ENCODE measurements at places on chromosomes 16 and 17.
A peak's percentile ranks its signal among the peaks of the same experiment; 100 is the strongest.

DNA sequence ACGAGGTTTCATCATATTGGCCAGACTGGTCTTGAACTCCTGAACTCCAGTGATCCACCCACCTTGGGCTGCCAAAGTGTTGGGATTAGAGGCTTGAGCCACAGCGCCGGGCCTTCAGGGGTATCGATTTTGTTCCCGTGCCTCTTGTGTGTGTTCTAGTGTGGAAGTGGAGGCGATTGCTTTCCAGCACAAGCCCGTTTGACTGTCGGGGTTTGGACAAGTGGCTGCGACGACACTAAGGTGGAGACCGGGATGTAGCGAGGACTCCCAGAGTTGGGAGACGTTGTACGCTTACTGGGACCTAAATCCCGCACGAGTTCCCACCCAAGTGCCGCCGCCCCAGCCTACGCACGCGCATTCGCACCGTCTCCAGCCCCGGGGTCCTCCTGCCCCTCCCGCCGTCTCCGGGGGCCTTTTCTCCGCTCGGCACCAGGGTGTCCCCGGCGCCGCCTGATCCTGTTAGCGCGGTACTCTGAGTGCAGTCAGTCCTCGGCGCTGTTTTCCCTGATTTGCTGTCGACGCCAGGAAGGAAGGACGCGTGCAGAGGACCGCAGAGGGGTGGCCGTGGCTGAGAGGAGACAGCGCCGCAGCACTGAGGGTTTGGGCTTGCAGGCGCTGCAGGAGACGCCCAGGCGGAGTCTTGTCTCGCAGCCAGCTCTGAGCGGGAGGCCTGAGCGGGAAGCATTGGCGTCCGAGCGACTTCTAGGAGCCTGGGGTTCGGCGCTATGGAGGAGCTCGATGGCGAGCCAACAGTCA is at the start of gene NUP85:
TSS of gene NUP85 (plus strand) at position 643 of the 756 bp plus-strand sequence. CDS start at position 726, 83 bp downstream.
- peak; percentile 91 for DNase-seq

DNA sequence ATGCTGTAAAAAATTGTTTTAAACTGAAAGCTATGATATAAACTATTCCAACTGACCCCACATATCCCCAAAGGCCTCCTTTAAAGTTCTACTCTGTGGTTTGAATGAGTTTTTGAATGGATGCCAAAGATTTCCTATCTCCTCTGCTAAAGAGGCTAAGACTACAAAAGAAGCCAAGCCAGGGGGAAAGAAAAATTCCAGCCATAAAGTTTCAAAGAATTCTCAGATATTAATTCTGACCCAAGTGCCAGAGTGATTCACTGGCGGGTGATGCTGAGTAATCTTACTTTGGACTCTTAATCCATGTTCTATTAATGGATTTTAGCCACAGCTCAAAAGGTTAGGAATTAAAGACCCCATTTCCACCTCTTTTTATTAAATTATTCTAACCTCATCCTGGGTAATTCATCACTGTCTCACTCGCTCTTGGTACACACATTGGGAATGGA is 60.7 kb downstream of the HS3ST3A1 start:
- no peak for DNase-seq

DNA sequence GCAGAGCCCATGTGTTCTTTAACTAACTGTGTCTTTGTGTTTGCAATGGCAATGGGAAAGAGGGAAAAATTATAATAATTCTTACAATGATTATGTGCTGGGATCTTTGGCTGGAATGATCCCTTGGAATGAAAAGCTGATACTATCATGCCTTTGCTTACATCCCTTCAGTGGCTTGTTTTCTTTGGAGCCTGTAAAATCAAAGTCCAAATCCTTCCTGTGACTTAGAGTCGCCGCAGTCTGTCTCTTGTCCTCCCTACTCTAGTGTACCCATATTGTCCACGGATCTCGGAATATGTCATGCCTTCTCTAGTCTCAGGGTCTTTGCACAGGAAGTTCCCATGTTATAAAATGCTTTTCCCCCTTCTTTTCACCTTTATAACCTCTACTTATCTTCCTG is 111.7 kb upstream of the MAF start:
- no peak for DNase-seq

DNA sequence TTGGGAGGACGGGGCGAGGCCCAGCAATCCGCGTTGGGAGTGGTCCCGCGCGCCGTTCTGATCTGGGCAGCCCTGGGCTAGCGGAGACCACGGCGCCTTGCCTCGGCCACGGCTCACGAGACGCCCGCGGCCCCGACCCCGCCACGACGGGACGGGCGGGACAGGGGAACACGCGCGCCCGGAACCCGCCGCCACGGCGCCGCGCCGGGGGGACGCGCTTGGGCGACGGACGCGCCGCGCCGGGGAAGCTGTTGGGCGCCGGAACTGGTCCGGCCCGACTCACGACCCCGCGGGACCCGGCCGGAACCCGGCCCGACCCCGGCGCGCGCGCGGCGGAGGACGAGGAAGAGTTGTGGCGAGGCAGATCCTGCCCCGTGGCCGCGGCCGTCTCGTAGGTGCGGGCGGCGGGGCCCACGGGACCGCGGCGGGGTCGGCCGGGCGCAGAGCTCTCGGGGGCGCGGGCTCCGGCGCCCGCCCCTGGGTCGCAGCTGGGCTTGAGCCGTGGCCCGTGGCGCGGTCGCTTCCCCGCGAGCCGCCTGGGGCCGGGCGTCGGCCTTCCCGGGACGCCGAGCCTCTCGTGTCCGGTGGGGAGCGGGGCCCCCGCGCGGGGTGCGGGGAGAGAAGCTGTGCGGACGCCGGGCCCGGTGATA is at the start of gene ACSF3:
TSS of gene ACSF3 (plus strand) at position 251 of the 650 bp plus-strand sequence. CDS start 6,830 bp downstream, outside the sequence.
- DNase-seq: no peak

GRCh38 chr16:73231944-73232554 is 184.1 kb upstream of the ZFHX3 start:
- no peak for DNase-seq

GRCh38 chr16:54176376-54176901 is 110.1 kb downstream of the IRX3 start:
- no peak for DNase-seq

- DNase-seq: no peak
These were observed 8.4 kb upstream of the MAF start for GRCh38 chr16:79608976-79609375.

- peak; percentile 24 for DNase-seq
These were observed 648.9 kb downstream of the WWOX start for GRCh38 chr16:78748220-78748929.

GRCh38 chr17:4472286-4472685 is 26.4 kb upstream of the SPNS2 start:
- no peak for DNase-seq

Data from NCI-H2107 (cell line).